ENCODE measurements at places on chromosomes 6 and 20.

- DNase-seq = no peak
Measured at GRCh38 chr6:119322034-119322433, 27.5 kb downstream of the MAN1A1 start.

- no peak for DNase-seq
Measured at GRCh38 chr6:118876198-118876597, 17.8 kb upstream of the ASF1A start.

GRCh38 chr6:4731996-4732395 is 44.2 kb upstream of the CDYL start:
- DNase-seq = no peak

DNA sequence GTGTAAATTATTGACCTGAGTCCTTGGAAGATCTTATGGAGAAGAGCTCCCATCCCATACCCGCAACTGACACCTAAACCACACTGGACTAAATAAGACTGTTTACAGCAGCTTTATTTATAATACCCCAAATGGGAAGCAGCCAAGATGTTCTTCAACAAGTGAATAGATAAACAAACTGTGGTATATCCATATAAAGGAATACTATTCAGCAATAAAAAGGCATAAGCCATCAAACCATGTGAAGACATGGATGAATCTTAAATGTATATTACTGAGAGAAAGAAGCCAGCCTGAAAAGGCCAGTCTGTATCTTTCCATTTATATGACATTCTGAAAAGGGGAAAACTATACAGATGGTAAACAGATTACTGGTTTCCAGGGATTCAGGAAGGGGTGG is 212.7 kb downstream of the TPBG start:
- DNase-seq = no peak

GRCh38 chr20:23161968-23162696 is 76.0 kb upstream of the CD93 start:
- DNase-seq = no peak

- no peak for DNase-seq
Measured at GRCh38 chr20:63568170-63568981, 5.7 kb downstream of the HELZ2 start.

DNA sequence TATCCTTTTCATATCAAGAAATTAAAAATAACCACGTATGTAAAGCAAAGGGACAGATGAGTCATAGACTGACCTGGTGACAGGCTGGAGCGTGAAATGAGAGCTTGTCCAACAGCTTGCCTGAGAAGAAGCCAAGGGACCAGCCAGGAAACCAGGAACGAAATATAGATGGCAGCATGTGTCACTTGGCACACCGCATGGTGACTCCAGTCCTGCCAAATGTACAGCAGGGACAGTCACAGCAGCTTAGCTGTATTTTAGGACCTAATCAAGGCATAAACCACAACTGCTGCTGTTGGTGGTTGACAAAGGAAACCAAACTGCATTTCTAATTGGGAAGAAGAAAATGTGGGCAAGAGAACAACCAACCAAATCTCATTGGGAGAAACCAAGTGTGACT is 755.0 kb downstream of the TFAP2A start:
- DNase-seq = no peak

DNA sequence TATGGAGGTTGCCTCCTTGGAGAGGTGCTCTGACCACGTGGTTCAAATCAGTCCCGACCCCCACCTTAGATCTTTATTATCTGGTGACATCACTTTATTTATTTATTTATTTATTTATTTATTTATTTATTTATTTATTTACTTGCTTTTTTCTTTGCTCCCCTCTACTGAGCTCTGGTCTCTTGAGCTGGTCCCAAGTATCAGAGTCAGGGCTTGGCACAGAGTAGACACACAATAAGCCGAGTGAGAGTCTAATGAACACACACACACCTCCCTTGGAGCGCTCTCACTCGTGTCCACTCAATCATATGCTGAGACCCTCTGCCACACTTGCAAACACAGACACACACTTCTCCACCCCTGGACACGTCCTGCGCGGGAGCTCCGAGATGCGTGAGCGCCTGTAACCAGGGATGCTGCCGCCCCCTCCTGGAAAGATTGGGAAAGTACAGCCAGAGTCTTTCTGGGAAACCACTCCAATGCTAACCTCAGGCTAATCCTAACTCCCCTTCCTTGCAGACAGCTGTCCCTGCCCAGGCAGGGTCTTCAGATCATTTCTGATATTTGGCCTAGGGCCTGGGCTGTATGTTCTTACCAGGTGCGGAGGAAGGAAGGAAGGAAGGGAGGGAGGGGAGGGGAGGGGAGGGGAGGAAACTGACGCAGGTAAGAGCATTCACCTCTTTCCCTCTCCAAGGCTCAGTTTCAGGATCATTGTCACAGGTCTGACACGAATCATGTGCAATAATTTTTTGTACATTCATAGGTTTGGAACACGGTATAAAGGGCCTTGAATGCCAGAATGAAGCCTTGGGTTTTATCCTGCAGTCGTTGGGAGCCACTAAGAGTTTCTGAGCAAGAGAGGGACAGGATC is 70.9 kb downstream of the STK35 start:
- DNase-seq = peak; percentile 65

- DNase-seq = no peak
Measured at GRCh38 chr6:29547573-29547972, 12.0 kb downstream of the UBD start.

- no peak for DNase-seq
Measured at GRCh38 chr20:7703551-7703961, 236.7 kb downstream of the HAO1 start.

DNA sequence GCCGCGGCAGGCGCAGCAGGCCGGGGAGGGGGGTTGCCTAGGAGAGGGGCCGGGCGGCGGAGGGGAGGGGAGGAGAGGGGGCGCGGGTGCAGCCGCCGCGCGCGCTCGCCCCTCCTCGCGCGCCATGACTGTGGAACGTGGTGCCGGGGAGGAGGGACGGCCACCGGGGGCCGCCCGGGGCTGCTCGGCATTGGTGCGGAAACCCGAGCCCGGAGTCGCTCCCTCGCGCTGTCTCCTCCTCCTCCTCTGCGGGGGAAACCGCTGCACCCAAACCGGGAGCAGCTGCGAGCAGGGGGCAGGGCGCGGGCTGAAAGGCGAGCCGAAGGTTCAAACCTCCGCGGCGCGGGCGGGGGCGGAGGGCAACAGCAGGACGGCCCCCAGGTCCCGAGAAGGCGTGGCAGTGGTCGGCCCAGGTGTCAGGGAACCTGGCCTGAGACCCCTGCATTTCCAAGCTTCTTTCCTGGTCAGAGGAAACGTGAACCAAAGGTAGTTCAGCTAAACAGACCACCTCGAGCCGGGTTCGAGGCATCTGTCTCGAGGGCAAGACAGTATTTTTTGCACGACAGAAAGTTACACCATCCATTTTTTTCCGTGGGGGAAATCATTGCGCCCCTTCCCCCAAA is 1.4 kb upstream of the TRERF1 start:
- DNase-seq = peak; percentile 68

GRCh38 chr6:81565071-81565470 is 187.4 kb downstream of the TENT5A start:
- no peak for DNase-seq

- DNase-seq = no peak
Measured at GRCh38 chr6:142850679-142851423, 94.1 kb downstream of the HIVEP2 start.

DNA sequence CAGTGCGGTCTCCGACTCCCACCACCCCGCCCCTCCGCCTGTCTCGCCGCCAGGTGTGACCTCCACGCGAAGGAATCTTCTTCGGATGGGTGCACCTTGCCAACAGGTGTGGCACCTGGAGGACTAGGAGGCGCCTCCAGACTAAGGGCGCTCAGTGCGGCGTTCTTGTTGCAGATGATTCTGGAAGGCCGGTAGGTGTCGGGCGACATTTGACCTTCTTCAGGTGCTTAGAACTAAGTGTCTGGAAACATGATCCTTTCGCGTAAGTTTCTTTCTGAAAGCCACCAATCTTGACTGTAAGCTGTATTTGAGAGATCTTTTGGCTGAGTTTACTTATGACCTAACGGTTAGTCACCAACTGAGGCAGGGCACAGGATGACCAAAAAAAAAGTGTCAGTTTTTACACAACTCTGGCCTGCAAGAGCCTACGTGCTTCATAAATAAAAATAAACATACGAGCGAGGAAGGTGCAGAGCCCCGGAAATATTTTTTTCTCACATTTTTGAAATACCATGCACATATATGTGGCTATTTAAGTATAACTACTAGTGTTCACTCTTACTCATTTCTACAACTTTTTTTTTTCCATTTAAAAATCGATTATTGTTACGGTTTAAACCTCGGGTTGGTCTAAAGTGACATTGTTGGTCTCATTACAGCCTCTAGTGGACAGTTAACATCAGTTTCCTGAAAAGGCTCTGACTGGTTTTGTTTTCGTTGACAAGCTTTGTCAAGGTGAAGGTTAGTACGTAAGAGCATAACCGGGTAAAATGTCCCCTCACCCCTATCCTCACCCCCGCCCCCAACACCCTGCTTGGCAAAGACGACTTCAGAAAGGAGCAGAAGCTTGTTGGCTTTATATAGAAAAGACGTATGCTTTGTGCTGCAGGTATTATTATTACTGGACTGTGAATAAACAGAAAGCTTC is 1.6 kb upstream of the ATXN1 start:
- no peak for DNase-seq

DNA sequence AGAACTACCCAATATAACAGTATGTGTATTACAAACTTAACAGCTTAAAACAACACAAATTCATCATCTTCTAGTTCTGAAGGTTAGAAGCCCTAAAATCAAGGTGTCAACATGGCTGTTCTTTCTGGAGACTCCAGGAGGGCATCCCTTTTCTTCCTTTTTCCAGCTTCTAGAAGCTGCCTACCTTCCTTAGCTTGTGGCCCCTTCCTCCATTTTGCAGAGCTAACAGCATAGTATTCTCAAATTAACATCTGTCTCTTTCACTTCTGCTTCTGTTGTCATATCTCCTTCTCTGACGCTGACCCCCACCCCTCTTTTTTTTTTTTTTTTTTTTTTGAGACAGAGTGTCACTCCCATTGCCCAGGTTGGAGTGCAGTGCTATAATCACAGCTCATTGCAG is 52.8 kb upstream of the AKIRIN2 start:
- DNase-seq = no peak

- no peak for DNase-seq
Measured at GRCh38 chr20:58701431-58702160, 9.0 kb downstream of the NPEPL1 start.

GRCh38 chr6:120111001-120111400 is 761.4 kb upstream of the MAN1A1 start:
- no peak for DNase-seq

DNA sequence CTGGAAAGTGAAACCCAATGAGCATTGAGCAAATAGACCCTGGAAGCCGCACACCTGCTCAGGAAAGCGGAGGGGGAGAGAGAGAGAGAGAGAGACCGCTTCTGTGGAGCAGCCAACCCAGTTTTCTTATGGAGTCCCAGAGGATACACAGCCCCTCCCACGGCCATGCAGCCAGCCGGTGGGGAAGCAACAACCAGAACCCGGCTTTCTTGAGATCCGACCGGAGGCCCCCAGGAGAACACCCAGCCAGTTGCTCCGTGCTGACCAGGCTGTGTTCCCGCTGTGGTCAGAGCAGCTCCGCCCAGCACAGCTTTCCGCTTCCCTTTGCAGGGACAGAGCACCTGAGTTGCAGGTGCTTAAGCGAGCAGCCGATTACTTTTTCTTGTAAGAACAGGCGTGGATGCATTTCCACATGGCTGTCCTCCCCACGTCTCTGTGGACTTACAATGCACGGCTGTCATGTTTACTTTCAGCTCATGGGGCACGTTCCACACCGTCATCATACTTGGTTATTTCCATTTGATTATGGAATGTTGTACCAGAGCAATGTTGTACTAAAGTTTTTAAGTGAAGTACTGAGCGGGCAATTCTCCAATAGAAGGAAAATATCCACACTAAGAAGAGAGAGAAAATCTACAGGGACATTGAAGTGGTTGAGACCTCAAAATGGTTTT is 381.9 kb downstream of the THBS2 start:
- DNase-seq = no peak

- no peak for DNase-seq
Measured at GRCh38 chr6:52019092-52019491, 68.3 kb downstream of the PKHD1 start.

DNA sequence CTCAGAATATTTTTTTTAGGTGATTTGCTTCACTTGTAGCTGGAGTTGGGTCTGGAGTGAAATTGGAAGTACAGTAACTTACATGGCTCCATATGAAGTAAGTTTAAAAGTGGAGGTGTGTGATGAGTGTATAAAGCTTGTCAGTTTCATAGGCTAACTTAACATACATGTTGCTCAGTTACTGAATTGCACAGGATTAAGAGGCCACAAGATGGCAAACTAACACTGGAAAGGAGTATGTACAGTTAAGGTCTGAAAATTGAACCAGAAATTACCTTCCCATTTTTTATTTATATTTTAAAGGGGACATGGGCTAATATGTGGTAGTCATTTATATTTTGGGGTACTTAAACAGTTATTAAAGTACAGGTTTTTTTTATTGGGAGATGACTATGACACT is 45.3 kb upstream of the SMIM8 start:
- no peak for DNase-seq

DNA sequence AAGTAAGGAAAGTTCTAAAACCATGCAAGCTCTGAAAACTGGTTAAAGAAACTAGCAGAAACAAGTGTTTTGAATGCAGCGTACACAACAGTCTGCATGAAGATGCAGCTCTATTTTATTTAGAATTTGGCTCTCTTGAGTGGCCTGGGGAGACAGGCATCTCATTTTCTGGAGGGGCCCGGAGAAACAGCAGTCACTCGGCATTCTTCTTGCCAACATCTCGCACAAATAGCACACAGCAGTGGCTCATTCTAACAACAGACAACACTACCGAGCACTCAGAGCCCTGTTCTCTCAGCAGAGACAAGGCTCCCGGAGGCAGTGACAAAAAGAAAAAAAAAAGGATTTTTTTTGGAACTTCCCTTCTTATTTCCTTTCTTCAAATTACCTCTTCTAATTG is 108.5 kb upstream of the STMND1 start:
- DNase-seq = no peak

DNA sequence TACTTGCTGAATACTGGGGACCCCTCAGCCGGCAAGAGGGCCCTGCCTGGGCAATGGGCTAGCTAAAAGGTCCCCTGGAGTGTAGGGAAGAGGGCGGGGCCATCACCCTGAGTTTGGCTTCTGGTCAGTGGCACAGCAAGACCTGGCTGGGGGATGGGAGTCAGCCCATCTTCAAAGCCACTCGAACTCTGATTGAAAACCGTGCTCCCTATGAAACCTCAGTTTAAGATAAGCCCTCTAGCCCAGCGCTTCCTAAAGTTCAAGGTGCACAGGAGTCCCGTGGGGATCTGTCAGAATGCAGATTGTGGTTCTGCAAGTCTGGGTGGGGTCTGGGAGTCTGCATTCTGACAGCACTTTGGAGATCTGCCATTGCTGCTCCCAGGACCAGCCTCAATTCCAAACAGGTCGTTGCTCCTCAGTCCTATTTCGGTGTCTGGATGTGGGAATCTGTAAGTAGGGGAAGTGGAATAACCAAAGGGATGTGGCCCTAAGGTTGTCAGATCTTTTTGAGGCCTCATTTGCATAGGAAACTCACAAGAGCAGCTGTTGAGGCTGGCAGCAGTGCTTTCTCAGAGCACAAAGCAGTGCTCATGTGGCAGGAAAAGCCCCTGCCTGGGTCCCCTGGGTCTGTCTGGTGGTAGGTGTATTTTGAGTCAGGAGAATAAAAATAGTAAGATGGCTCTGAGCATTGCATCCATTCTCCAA is 85.3 kb upstream of the SCP2D1 start:
- no peak for DNase-seq

GRCh38 chr6:27188885-27189418 is 58.5 kb upstream of the PRSS16 start:
- peak; percentile 39 for DNase-seq
